ENCODE measurements at places on chromosomes 11 and 22. TPM values are rescaled to one million over a fixed set of nuclear protein-coding genes. Genes with fewer than 3 reads are reported as not detected.

CDKN1C gene
- 39.5 TPM for total RNA-seq

GDPD4 gene
- total RNA-seq = not detected

SLC25A18 gene
- total RNA-seq = 0.50 TPM

KRTAP5-2 gene
- total RNA-seq = not detected

LRRN4CL gene
- 3.4 TPM for total RNA-seq

SESN3 gene
- 33.8 TPM for total RNA-seq

NPTXR gene
- 5.1 TPM for total RNA-seq

ARHGAP20 gene
- total RNA-seq = 5.5 TPM

GRCh38 chr11:80898910-80899309, 1458.1 kb upstream of the TENM4 start:
- no peak for DNase-seq

DNA sequence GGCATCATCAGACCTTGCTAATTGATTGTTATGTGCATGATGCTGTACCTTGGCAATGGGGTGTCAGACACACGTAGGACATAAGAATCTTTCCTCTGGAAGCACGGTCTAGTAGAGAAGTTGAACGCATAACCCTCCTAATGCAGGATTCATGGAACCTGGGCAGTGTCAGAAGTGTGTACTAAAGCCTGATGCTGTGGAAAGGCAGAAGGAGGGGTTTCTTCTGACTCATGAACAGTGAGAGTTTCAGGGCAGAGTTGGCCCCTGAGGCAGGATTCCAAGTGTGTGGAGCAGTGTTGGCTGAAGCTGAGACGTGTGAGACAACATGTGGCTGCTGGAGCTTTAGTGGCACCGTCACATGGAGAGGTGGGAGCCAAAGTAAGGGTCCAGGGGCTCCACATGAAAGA, 3.5 kb downstream of the PANX1 start:
- no peak for DNase-seq

- no peak for DNase-seq
These were observed 74.1 kb upstream of the CADM1 start for GRCh38 chr11:115578275-115578674.

DNA sequence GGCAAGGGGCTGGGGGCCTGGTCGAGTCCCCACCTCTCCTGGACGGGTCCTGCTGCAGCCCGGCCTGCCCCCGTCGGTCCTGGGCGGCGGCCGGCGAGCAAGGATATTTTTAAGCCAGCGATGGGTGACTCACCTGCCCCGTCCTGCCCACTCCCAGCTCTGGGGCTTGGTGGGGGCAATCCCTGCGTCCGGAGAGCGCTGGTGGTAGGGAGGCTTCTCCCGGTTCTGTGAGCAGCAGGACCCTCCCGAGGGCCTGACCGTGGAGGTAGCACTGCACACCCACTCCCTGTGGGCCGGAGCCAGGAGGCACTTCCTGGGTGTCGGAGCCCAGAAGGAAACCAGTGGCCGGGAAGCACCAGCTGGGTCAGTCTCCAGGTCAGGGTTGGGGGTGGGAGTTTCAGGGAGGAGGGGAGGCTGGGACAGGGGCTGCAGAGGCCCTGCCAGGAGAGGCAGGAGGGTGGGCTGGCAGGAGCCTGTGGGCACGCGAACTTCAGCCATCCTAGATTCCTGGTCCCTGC, 467 bp downstream of the EPS8L2 start:
- DNase-seq = peak; percentile 55

- no peak for DNase-seq
These were observed 89.3 kb upstream of the OPCML start for GRCh38 chr11:133621611-133622010.

GRCh38 chr11:93845181-93846092, 5.0 kb downstream of the VSTM5 start:
- no peak for DNase-seq

GRCh38 chr22:32622004-32622743, 147.6 kb downstream of the FBXO7 start:
- DNase-seq = no peak

DNA sequence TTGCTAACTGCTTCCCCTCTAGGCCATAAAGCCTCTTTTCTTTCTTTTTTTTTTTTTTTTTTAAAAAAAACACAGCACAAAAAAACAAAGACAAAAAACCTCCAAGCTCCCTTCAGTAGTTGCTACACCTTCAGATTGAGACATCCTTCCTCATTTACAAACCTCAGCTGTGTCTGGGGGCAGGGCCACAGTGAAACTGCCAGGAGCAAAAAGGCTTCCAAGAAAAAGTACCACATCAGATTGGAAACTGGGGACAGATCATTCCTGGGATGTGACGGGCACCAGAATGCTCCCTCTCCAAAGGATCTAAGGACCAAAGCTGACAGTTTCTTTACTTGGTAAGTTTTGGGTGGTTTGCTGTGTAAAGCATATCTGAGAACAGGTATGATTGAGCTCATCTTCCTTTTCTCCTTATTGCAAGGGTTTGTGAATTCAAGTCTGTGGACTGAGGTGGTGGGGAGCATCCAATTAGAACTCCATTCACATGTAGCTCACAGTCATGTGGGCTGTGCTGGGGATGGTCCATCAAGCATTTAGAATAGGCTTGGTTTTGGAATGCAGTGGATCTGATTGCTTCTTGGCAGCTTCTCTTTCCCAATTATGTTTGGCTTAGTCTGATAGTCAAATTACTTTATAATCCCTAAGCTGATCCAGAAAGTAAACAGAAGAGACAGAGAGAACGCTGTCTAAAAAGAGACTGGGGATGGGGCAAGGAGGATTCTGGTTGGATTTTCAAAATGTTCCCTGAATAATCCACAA, 705 bp downstream of the BBOX1 start:
- no peak for DNase-seq

DNA sequence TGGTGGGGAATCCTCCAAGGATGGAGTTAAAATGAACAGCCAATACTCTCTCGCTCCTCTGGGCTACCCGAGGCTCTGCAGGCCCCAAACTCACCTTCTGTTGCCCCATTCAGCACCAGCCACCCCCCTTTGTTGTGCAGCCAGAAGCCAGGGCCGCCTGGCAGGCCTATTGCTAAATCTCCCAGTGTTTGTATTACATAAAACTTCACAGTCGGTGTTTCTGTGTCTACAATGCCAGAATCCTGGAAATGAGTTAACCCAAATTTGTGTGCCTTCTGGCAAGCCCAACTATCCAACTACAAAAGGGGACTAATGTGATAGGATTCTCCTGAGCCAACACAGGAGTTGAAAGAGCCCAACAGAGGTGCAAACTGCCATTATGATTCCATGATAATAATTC, 9.3 kb downstream of the KCNJ5 start:
- DNase-seq = peak; percentile 59

DNA sequence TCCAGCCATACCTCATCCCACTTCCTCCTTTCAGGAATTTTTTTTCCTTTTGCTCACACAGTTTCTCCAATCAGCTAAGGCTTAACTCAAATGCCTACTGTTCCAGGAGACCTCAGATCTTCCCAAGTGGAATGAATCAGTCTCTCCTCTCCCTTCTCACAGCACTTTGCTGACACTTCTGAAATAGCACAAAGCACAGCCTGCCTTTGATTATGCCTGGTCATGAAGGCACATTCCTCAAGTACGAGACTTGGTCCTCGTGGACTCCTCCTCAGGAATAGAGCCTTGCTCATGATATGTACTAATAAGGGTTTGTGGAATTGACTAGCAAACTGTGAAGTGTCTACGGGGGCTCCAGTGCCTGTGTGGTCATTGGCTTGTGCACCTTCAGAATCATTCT, 176.7 kb upstream of the TENM4 start:
- DNase-seq = no peak

GRCh38 chr11:43359422-43359818, 700 bp downstream of the TTC17 start:
- DNase-seq = no peak

GRCh38 chr22:24698266-24698926, 76.1 kb downstream of the PIWIL3 start:
- DNase-seq = no peak

- no peak for DNase-seq
These were observed 43.5 kb upstream of the KCNJ11 start for GRCh38 chr11:17432002-17432401.

DNA sequence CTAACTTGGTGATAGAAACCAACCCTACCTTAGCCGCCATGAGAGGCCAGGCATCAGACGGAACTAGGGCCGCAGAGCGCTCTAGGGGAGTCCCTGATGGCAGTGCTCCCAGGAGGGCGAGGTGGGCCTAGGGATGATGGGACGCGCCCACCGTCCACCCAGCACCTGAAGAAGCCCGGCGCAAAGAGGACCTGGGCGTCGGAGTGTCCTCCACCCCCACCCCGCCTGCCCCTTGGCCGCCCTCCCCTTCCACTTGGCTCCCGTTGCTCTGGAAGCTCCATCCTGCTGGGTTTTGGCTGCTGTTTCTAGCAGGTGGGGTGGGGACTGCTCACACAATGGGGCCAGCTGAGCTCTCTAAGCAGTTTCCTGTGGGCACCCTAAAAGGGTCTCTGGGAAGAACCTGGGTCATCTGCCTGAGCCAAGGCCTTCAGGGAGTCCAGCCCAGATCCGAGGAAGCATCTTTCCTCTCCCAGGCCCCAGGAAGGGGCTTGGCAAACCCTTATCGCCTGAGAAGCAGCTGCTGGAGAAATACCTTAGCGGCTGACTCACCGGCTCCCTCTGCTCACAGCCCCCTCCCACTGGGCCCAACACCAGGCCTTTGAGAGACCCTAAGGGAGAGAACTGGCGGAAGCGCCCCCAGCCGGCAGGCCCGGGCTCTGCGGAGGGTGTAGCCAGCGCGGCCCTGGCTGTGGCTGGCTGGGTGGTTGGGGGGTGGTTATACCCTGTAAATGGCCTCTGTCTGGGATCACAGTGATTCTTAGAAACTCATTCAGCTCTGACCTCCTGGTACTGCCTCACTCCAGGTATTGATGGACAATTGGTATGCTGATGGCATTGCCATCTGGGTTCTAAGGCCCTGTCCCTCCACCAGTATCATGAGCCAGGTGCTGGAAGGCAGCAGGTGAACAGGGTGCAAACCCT, 19.3 kb downstream of the CREB3L1 start:
- DNase-seq = no peak

DNA sequence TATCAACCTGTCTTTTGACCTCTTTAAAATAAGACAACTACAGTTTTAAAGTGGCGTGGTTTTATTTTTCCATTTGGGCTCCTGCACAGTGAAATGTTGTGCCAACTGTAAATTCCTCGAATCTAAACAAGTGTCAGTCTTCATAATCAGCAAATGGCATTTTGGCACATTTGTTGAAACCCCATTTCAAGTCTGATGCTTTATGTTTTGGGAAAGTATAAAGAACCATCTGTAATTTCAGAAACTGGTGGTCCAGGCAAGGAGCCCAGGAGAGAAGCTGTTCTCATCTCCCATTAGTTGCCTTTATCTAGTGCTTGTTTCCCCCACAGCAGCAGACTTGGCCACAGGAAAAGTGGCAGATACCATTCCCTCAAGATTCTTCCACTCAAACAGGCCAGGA, 32.7 kb downstream of the VWA5A start:
- no peak for DNase-seq

DNA sequence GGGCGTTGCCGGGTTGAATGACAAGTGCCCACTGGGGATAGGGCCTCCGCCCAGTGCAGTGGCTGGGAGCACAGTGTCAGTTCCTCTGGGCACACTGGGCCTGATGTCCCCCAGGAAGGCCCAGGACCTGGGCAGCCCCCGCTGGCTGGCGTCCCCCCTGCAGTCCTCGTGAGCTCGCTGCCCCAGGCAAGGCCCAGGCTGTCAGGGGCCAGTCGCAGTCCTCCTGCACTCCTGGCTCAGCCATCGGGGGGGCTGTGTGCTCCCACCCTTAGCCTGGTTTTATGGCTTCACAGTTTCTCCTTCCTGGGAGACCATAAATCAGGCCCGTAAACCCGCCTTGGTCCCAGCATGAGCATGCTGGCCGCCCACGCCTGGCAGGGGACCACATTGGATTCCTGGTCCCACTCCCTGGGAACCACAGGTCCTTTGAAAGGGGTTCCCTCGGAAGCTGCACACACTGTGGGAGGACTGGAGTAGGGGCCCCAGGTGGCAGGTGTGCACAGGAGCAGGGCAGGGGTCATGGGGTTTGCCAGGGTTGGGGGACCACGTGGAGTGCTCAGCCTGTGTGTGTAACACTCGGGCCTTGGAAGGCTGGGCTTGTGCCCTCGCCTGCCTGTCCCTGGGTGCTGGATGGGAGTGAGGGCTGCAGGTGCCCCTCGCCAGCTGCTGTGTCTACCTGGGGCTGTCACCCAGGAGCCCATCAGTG, 113.6 kb downstream of the KCNQ1OT1 start:
- DNase-seq = peak; percentile 30

DNA sequence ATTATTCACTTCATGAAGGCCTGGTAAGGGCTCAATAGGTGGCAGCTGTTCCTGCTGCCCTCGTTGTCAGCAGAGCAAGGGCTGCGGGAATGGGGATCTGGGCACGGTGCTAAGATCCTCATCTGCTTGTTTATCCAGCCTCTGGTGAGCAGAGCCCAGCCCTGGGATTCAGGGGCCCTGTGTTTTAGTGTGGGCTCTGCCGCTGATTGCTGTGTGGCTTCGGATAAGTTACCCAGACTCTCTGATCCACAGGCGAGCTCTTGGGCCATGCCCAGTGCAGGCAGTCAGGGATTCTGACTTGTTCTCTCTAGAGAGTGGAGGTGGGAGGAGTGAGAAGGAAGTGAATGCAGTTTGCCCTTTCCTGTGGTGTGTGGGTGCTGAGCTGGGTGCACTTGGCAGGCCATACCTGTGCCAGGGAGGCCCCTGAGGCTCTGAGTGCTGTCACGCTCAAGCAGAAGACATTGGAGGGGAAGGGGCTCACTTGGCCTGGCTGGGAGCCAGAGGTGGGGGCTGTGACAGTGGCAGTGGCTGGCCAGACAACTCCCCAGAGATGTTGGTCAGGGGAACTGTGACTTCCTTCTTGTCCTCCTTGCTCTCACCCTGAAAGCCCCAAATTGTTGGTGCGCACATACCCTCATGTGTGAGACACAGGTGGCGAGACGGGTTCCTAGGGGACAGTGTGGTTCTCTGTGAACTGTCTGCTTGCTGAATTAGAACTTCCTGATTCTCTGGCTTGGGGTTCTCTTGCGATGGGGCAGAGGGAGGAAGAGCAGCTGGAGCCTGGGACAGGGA, 43.7 kb downstream of the CD82 start:
- DNase-seq = no peak

DNA sequence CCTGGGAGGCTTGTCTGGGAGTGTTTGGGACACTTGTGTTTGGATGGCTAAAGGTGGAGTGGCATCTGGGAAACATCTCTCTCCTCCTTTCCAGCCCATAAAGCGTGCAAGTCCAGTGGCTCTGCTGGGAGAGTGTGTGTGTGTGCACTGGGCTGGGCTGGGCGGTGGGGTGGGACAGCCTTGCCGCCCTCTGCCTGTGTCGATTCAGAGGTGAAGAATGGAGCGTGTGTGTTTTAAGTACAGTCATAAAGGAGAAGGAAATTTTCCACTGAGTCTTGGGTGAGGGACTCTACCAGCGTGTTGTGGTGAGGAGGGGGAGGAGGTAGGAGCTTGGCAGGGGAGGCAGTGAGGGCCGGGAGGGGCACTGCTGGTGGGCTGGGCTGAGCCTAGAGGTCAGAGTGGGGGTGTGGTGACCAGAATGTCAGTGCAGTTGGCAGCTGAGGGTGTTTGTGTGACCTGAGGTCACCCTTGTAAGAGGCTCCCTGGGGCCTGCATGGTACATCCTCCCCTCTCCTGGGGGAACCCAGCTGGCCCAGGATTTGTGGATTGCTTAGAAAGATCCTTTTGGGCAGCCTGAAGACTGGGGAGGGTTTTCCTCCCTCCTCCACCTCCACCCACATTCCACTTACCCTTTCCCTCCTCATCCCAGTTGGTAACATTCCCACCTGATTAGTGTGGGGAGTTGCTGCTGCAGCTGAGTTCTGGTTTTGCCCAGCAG, 1.7 kb downstream of the TIMP3 start:
- no peak for DNase-seq

- no peak for DNase-seq
These were observed 120.9 kb downstream of the KCNQ1OT1 start for GRCh38 chr11:2578929-2579270.

Measured in lower lobe of right lung (tissue), 2 donors.